Activated T-helper 1 cell treated with Interleukin-2 at 50 U/mL for 16 hours (primary cell): ENCODE measurements at places on chromosomes 6 and 20.

DNA sequence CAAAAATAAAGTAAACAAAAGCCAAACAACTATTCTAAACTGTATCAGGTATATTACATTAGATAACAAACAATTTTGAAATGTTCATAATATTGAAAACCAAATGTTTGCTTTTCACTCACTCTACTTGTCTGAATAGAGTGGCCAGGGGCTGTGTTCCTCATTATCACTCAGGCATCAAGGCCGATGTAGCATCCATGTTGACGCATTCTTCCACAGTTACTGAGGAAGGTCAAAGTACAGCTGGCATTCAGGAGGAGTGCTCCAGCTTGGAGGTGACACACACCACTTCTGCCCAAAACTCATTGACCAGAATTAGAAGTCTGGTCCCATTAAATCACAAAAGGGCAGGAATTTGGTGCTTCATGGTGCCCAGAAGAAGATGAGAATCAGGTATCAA is 137.6 kb upstream of the MANEA start:
- no peak for DNase-seq

- no peak for DNase-seq
Measured at GRCh38 chr6:15472621-15473020, 190.2 kb downstream of the DTNBP1 start.

GRCh38 chr6:56297022-56297989 is 49.9 kb upstream of the COL21A1 start:
- no peak for DNase-seq

GRCh38 chr6:31814677-31815024 is 432 bp downstream of the HSPA1L start:
- peak; percentile 49 for DNase-seq

DNA sequence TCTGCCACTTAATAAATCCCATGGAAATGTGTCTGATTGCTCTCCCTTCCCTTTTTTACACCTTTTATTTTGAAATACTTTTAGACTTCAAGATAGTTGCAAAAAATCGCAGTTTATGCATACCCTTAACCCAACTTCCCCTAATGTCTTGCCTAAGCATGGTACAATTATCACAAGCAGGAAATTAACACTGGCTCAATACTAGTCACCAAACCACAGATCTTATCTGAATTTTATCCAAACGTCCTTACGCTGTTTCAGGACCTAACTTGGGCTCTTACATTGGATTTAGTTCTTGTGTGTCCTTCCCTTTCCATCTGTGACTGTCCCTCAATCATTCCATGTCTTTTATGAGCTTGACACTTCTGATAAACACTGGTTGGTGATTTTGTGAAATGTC is 146.3 kb downstream of the ZNF217 start:
- DNase-seq, result no peak

DNA sequence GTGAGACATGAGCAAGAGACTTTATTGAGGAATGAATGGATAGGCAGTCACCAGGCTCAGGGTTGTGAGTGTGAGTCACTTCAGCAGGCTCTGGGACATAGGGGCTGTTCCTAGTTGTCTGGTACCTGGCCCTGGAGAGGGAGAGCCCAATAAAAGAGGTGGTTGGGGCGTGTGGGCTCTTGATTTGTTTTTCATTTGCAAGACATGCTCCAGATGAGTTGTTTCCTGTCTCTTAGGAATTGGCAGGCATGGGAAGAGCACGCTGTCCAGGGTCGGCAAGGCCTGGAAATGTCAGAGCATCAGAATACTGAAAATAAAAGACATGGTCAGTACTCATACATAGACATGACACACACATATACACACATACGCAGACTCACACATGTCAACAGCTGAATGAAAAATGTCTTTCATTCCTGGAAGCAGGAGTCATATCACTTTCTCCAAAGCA is 166.3 kb upstream of the SULF2 start:
- no peak for DNase-seq

DNA sequence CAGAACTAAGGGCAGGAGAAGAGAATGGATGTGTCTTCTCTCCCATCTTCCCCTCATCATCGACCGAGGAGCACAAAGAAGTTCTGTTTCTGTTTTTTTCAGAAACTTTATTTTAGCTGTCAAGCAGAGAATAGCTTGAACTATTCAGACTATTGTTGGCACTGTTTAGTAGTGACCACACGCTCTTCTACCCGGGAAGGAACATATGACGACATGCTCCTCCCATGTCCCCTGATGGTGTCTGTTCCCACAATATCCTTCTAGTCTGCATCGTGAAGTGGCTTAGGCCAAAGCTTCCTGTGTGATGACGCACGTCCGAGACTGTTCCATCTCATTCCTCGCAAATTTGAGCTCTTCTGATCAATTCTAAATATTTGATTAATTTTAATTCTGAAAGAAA is 27.2 kb upstream of the KIF25 start:
- DNase-seq, result no peak

DNA sequence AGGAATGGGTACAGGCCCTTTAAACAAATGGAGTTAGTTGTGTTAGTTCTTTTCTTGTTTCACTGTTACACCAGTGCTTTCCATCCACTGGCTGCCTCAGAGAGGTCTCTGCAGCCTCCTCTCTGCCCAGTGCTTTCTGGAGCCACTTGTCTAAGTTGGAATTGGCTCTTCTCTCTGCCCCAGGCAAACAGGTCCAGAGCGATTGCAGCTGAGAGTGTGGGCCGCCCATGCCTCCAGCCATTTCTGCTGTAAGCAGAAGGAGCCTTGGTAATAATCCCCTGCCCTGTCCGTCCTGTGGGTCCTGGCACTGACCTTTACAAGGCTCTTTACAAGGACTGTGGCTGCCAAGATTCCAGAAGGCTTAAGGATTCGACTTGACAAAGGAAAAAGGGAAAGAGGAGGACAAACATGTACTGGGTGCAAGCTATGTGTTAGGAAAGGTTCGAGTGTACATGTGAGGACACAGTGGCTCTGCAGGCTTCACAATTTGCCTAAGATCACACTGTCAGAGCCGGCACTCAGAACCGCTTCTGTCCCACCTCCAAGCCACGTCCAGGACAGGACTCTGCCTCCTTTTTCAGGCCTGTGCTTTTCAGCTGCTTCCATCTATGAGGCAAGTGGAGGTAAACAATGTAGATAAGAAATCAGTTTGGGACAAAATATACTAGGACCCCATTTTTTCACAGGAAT is 88.5 kb downstream of the POPDC3 start:
- no peak for DNase-seq

DNA sequence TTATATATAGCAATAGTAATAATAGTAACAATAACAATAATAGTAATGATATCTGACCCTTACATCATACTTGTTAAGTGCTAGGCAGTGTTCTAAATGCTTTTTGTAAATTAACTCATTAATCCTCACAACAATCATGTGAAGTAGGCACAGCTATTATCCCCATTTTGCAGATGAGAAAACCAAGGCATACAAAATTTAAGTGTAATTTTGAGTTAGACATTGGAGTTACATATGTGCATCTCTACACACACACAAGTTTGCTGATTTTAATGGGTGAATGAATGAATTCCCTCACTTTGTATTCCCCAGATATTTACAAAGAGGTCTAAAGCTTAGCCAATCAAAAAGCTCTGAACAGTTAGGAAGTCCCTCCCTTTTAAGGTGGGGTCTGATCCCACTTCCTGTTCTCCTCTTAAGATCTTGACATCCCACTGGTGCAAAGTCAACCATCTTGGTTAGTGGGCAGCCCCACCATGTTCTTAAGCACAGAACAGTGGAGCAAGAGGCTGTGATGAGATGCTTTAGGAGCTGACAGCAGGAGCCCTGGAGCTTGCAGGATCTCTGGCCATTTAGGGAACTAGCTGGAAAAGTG is 85.3 kb upstream of the FOXP4 start:
- no peak for DNase-seq

DNA sequence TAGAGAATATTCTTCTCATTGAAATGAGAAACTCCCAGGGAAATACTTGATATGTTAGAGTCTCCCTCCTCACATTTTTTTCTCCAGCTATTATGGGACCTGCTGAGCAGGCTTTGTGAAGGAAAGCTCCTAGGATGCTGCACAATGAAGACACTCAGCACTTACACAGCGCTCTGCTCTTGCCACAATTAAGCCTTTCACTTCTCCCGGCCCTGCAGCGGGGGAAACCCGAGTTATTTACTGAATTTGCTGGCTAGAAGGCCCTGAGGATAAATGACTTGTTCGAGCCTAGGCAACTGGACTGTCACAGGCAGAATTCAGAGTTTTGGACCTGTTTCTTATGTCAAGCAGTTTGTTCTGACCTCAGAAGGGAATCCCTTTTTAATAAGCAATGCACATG is 102.0 kb downstream of the MAP3K7 start:
- DNase-seq, result no peak

- DNase-seq, result no peak
Measured at GRCh38 chr6:129605967-129606366, 104.0 kb downstream of the ARHGAP18 start.

- DNase-seq, result no peak
Measured at GRCh38 chr6:55953335-55953734, 77.9 kb upstream of the BMP5 start.
